ENCODE measurements at places on chromosomes 6 and 20.

GRCh38 chr6:129630596-129630995 lies 79.4 kb downstream of the ARHGAP18 start:
- DNase-seq = no peak

- DNase-seq = no peak
Observed at GRCh38 chr6:153618371-153619322, 420.4 kb upstream of the OPRM1 start.

DNA sequence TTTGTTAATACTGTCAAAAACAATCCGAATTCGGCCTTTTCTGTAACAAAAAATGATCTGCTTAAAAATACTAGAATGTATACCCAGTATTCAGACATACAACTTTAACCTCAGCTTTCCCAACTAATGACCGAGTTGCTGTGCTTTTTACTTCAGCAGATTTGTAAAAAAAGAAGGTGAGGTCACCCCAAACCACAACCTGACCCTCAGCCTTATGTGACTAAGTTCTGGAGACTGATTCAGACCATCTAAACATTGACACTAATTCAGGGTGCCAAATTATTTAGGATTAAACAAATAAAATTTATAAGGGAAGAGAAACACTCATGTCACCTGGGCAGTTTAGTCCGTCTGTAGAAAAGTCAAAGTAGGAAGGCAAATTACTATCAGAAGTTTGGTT lies 7.7 kb downstream of the CCN6 start:
- DNase-seq = no peak

- DNase-seq = peak; percentile 23
Observed at GRCh38 chr20:38932457-38933120, 6.4 kb downstream of the FAM83D start.

- DNase-seq = peak; percentile 25
Observed at GRCh38 chr20:18904192-18904591, 90.6 kb downstream of the SCP2D1 start.

DNA sequence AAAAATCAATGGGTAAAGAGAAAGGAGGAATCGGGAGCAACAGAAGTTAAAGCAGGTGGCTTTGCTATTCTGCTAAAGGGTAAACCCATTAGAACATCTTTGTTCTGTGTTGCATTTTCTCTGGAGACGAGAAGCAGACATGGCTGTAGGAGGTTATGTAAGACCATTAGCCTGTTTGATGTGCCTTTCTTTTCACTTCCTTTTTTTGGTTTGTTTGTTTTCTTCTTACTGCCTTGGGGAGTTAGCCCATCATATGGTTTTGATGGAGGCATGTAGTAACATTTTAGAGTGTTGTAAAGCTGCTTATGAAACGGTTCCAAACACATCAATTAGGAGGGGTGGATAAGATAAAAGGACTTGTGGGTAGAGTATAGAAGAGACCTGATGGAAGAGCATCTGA lies 131.0 kb downstream of the DOK5 start:
- no peak for DNase-seq

Data from GM23338 (cell line).